Adrenal gland (tissue), 19 donors: ENCODE measurements at places on chromosomes 16 and 17. TPM values are rescaled to one million over a fixed set of nuclear protein-coding genes. Genes with fewer than 3 reads are reported as not detected.

TBC1D3K gene
- total RNA-seq = not detected

PYCARD gene
- 16.7 TPM for total RNA-seq

TNK1 gene
- 0.06 TPM for total RNA-seq

KRTAP16-1 gene
- not detected for total RNA-seq

KRT33A gene
- total RNA-seq = not detected

UTP4 gene
- total RNA-seq = 51.2 TPM

ZNF469 gene
- 3.6 TPM for total RNA-seq

EPX gene
- not detected for total RNA-seq

LPO gene
- total RNA-seq = not detected

KANSL1 gene
- 81.2 TPM for total RNA-seq

TEX19 gene
- total RNA-seq = not detected

CDRT4 gene
- total RNA-seq = 1.5 TPM

CPHXL2 gene
- not detected for total RNA-seq

AMZ2 gene
- total RNA-seq = 113 TPM

OMG gene
- total RNA-seq = not detected

EPOP gene
- total RNA-seq = 1.5 TPM

ABCA9 gene
- 4.4 TPM for total RNA-seq

KCNAB3 gene
- 1.4 TPM for total RNA-seq

MCRIP1 gene
- total RNA-seq = 115 TPM

SSTR5 gene
- not detected for total RNA-seq

FAAP100 gene
- total RNA-seq = 29.4 TPM

PRAC2 gene
- not detected for total RNA-seq

RUNDC3A gene
- total RNA-seq = 9.0 TPM

CNGB1 gene
- total RNA-seq = not detected

CCDC78 gene
- 0.84 TPM for total RNA-seq

SLC16A13 gene
- total RNA-seq = 2.9 TPM

C16orf54 gene
- total RNA-seq = 1.5 TPM

ARL4D gene
- total RNA-seq = 4.3 TPM

PRAC1 gene
- not detected for total RNA-seq

HSD11B2 gene
- total RNA-seq = 12.3 TPM

CARD14 gene
- total RNA-seq = 2.2 TPM

SLC13A2 gene
- total RNA-seq = not detected

C17orf113 gene
- total RNA-seq = 1.1 TPM
